ENCODE measurements at places on chromosomes 5 and 9.

DNA sequence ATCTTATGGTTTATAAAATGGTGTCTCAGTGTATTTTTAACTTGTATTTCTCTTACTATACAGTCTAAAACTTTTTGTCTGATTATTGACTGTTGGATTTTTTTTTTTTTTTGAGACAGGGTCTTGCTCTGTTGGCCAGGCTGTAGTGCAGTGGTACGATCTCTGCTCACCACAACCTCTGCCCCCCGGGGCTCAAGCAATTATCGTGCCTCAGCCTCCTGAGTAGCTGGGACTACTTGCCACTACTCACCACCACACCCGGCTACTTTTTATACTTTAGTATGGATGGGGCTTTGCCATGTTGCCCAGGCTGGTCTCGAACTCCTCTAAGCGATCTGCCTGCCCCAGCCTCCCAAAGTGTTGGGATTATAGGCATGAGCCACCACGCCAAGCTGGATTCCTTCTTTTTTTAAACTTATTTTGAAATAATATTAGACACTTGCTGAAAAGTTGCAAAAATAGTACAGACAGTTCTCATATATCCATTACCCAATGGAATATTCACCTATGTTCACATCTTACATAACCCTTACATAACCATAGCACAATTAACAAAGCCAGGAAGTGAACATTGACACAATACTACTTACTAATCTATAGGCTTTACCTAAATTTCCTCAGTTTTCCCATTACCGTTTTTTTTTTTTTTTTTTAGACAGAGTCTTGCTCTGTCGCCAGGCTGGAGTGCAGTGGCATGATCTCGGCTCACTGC is 47.2 kb downstream of the STOM start:
- DNase-seq: no peak

GRCh38 chr9:34510497-34511468 is 12.0 kb downstream of the ENHO start:
- no peak for DNase-seq

DNA sequence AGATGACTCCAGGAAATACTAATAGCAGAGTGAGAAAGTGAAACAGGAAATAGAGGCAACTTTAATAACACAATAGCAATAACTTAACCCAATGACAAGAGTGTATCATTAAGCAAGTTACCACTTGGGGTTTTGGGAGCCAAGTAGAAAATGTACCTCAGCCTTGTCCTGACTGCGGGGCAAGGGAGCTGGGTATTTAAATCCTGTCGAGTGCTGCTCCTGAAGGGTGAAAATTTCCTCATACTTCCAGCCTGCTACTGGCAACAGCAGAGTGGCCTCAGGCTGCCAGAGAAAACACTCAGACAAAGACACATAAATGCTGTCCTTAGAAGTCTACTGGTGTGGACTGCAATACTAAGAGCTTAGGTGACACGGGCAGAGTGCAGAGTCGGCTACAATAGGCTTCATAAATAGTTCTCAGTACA is 112.5 kb upstream of the EMB start:
- no peak for DNase-seq

GRCh38 chr9:129402931-129403778 is 217.7 kb downstream of the C9orf50 start:
- no peak for DNase-seq

- no peak for DNase-seq
These were observed 37.4 kb downstream of the PTTG1 start for GRCh38 chr5:160458806-160459800.

DNA sequence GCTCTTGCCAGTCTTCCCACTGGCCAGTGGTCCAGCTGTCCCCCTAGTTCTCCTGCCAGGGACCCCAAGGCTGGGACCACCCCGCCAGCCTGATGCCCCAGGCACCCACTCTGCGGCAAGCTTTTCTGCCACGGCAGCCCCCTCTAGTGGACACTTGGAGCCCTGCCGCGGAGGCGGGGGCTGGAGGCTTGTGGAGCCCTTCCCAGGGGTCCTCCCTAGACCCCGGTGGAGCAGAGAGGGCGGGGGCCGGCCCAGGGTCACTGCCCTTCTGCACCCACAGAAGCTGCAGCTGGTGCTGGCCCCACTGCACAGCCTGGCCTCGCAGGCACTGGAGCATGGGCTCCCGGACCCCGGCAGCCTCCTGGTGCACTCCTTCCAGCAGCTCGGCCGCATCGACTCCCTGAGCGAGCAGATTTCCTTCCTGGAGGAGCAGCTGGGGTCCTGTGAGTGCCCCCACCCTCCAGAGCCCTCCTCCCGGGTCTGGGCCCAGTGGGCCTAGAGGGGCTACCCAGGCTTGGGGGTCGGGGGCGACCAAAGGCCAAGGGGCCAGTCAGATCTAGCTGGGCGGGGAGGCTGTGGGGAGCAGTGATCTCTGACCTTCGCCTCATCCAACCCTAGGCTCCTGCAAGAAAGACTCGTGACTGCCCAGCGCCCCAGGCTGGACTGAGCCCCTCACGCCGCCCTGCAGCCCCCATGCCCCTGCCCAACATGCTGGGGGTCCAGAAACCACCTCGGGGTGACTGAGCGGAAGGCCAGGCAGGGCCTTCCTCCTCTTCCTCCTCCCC is 9.1 kb downstream of the EGFL7 start:
- DNase-seq: no peak

DNA sequence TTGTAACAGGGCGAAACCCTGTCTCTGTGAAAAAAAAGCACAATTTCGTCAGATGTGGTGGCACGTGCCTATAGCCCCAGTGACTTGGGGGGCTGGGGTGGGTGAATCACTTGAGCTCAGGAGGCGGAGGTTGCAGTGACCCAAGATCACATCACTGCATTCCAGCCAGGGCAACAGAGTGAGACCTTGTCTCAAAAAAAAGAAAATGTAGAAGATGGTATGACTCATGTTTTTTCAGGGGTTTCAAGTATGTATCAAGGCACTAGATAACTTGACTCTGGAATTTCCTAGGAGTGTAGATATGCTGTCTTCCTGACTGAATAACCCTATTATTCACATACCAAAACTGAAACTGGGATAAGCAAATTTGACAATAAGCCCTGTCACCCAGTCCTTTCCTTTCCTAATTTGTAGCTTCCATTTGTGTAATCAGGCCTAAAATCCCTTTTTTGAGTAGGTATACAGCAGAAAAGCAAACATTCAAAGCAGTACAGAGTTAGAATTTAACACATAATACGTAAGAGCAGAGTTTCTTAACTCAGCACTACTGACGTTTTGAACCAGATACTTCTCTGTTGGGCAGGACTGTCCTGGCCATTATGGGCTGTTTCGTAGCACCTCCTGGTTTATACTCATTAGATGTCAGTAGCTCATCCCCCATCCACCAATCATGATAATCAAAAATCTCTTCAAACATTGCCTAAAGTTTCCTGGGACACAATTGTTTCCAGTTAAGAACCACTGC is 17.3 kb upstream of the ANKRD18B start:
- DNase-seq: no peak

DNA sequence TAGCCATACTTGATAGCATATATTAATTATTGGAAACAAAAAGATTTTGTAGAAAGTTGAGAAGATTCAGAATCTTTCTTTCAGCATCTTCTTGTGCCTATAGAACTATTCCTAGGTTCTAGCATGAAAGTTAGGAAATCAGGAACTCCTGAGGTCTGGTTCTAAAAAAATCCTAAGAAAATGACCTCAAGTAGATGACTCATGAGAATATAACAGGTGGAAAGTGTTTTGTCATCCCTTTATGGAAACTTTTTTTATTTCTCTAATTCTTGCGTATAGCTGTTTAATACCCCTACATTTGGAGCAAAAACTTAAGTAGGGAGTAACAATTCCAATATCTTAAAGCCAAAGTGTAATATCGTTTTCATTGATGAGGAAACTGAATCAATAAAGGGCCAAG is 574.1 kb downstream of the NR2F1-AS1 start:
- no peak for DNase-seq

DNA sequence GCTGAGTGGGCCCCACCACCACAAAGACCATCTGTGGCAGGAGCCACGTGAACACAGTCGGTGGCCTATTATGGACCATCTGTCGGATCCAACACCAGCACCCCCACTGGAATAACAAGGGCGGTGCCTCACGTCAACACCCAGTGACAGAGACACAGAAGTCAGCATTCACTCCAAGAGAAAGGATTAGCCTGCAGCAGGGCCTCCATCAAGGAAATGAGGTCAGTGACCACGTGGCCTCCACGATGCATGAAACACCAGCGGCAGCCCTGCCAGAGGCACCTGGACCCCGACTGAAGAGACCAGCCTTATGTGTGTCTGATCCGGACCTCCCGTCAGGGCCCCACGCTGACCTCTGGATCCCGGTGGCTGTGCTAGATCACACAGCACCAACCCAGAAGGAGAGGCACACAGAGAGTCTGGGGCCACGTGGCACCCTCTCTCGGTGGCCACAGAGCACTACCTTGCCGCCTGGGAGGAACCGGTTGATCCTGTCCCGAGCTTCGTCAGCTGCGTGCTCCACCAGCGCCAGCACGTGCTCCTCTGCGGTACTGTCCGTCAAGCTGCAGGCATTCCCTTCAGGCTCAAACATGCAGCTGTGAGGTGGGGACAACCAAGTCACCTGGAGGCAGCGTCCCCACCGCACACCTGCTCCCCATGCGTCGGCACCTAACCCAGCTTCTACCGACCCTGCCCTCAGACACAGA is 9.0 kb downstream of the BRD9 start:
- DNase-seq: no peak

GRCh38 chr9:77556396-77556795 is 91.7 kb downstream of the GNA14 start:
- DNase-seq: no peak

DNA sequence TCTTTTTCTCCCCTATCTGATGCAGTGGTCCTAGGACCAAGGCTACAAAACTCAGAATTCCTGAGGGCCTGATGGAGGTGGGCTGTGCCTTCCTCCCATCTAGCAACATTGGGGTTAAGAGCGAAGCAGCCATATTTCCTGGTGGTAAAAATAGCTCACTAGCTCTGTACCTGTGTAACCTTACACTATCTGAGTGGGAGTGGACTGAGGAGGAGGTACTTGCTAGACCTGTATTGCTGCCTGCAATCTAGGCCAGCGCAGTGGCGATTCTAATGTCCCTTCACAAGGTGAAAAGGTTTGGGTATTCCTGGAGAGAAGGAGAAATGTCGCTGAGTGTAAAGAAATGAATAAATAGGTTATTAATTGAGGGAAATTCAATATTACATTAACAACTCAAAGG is 80.2 kb upstream of the LIFR start:
- no peak for DNase-seq

DNA sequence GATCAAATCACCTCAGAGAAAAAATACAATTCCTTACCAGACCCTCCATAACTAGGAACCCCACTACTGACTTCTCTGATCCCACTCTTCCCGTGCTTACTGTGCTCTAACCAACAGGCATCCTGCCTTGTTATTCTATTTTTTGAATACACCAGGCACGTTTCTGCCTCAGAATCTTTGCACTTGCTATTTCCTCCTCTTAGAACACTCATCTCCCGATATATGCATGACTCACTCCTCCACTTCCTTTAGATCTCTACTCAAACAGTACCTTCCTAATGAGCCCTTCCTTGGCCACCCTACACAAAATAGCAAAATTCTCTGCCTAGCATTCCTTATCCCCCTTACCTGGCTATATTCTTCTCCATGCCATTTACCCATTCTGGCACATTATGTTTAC is 43.9 kb downstream of the MAPKAP1 start:
- DNase-seq: no peak

DNA sequence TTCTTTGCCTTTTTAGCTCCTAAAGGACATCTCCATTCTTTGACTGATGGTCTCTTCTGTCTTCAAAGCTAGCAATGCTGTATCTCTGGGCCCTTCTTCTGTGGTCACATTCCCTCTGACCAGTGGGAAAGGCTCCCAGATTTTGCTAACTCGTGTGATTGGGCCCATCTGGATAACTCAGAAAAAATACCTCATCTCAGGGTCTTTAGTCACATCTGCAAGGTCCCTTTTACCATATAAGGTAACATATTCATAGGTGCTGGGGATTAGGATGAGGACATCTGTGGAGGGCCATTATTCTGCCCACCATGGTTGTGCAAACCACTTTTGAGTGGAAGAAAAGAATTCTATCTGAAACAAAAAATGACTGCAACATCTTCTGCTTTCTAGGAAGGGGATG is 76.3 kb upstream of the MAMDC2 start:
- DNase-seq: no peak

GRCh38 chr9:20043035-20043434 is 254.2 kb upstream of the SLC24A2 start:
- DNase-seq: no peak

DNA sequence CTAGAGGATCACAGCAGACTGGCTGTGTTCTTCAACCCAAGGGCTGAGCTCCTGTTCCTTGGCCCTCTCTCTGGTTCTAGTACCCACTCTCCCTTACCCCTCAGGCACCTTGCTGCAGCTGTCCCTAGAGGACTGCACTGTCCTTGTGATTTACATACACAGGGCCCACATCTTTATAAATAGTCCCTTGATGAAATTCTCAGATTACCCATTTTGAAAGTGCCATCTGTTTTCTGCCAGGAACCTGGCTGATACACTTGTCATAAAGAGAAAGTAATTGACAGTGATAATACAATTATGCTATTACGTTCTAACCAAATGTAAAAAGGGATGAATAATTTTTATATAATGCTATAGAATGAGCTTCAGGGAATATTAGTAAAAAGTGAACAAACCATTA is 16.5 kb upstream of the SPARC start:
- DNase-seq: no peak

DNA sequence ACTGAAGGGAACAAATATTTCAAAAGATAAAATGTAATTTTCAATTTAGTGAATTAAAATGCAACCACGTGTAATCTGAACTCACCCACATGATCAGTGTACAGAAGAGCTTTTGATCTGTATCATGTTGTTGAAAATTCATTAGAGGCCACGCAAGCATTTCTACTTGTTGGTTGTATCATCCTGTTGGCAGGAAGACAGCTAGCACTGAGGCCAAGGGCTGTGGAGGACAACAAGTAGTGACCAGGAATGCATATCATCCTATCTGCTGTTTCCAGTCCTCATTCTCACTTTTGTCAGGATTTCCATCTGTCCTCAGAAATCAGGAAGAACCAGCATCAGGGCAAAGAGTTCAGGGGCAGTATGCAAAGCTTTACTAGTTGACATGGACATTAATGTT is 29.9 kb upstream of the CKS2 start:
- DNase-seq: no peak

GRCh38 chr9:107786561-107786960 is 297.0 kb upstream of the KLF4 start:
- DNase-seq: no peak

DNA sequence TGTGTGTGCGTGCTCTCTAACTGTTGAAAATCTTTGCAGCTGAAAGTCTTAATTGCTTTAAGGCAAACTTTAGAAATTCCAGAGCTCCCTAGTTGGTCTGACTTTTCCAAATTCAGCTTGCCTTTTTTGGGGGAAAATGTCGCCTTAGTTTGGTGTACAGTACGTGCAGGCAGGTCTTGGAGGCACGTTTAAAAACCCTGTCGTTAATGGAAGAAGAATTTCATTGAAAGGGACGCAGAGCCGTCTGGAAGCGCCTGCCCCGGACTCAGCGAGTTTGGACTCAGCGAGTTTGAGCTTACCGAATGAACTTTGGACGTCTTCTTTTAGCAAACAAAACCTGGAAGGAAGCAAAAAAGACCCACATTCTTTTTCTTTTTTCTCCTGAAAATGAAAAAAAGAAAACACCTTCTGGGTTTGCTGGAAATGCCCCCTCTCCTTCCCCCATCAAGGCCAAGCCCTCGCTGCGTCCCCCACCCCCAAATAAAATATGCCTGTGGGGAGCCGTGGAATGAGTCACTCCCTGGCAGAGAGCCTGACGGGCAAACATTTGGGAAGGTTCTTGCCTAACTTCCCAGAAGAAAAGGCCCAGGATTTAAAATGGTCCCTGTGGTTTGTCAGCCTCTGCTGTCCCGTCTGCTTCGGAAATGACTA is 1.5 kb downstream of the NEK6 start:
- no peak for DNase-seq

GRCh38 chr9:33101104-33101951 is 24.9 kb upstream of the SMU1 start:
- DNase-seq: no peak

Data from central memory CD8-positive, alpha-beta T cell (primary cell).